ENCODE measurements at places on chromosomes 4 and X.

DNA sequence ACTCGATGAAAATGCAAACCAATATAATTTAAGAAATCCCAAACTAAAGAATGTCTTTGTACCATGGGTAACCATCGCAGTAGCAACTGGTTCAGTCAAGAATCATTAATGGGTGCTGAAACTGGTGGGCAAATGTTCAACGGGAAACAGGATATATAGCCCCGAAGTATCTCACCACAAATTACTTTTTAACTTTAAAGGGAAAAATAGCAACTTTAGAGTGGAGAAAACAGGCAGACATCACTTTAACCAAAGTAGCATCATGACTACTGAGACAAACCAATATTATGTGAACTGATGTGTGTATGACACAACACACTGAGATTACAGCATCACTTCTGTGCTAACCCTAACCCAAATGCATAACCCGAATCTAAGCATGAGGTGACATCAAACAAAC lies 33.8 kb upstream of the SLAIN2 start:
- DNase-seq = no peak

DNA sequence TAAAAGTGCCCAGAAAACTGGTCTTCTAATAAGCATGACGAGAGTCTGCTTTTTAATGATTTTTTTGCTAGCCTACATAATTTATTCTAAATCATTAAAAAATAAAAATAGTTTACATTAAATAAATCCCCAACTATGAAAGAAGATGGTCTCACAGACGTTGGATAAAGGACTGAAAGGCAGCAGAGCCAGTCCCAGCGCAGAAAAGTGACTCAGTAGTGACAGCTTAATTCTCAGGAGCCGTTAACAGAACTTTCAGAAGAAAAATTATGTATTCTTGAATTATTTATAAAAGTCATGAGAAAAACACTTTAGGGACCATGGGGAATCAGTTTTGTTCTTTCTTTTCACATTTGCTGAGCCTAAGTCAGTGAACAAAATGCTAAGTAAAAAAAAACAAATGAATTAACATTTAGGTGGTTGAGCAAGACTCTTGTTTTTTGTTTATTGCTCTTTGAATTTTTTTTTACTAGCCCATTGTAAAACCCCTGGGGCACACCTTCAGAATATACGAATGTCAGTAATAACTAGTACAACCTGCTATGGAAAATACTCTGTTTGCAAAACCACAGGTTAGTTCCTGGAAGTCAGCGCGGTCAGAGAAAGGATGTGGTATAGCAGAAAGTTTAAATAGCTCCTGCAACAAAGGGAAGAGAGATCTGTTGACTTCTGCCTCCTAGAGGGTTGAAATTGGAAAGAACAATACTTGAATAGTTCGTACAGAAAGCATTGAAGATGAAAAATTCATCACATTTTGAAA lies 50.4 kb upstream of the CCDC160 start:
- DNase-seq = no peak

DNA sequence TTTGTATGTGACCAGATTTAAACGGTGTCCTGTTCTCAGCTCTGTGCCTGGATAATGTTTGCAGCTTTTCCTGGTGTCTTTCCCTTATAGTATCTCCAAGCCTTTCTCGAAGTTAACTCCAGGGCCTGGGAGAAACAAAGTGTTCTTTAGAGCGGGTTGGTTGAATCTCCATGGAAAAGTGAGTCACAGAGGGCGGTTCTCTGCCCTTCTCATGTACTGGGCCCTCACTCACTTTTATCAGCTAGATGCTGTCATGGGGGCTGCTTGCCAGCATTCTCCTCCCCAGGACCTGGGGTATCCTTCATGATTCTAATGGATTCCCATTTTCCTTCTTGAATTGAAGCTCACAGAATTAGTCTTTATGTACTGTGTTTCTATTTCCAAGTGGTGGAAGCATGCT lies 46.1 kb upstream of the MAGEC2 start:
- no peak for DNase-seq

- DNase-seq = no peak
These were observed 840 bp upstream of the RPL34 start for GRCh38 chr4:108619372-108620100.

- DNase-seq = no peak
These were observed 309.8 kb downstream of the LDB2 start for GRCh38 chr4:16588651-16589050.

- no peak for DNase-seq
These were observed 118.7 kb upstream of the AP1S2 start for GRCh38 chrX:15973299-15973698.

- no peak for DNase-seq
These were observed 32.5 kb upstream of the TLR2 start for GRCh38 chr4:153651587-153651986.

- no peak for DNase-seq
These were observed 66.1 kb downstream of the BMP3 start for GRCh38 chr4:81096566-81096965.

- DNase-seq = no peak
These were observed 22.8 kb upstream of the ADAMTS3 start for GRCh38 chr4:72591547-72592454.

- DNase-seq = no peak
These were observed 72.8 kb downstream of the PRSS12 start for GRCh38 chr4:118279920-118280432.
